ENCODE measurements at places on chromosomes 2 and 18.

- DNase-seq, result no peak
These were observed 51.4 kb downstream of the CRACDL start for GRCh38 chr2:98884658-98885057.

DNA sequence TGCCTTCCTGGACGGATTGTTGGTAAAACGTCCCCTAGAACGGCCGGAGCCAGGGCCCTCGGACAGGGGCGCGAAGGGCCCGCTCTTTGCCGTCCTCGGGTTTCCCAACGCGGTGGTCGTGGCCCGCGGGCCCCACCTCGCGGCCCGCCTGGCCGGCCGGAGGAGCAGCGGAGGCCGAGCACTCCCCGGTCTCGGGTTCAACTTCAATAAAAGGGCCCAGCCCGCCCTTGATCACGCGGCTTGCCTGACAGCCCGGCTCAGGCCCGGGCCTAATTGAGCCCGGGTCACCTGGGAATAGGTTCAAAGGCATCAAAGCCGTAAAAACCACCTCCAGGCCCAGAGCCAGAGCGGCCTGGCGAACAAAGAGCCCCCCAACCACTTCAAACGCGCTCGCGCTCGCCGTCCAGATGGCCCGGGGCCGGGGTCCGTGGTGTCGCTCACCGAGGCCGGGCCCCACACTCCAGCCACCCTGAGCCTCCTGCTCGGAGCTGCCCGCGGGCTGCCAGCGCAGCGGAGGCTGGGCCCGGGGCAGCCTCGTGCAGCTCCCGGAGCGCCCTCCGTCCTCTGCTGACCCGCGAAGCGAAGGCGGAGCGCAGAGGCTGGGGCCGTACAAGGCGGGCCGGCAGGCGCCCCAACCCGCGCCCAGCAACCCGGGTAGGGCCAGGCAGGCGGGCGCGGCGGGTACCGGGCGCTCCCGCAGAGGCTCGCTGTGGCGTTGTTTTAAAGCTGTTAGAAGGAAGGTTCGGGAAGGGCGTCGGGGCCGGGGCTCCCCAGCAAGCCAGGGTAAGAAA is 1.1 kb upstream of the TWIST2 start:
- no peak for DNase-seq

DNA sequence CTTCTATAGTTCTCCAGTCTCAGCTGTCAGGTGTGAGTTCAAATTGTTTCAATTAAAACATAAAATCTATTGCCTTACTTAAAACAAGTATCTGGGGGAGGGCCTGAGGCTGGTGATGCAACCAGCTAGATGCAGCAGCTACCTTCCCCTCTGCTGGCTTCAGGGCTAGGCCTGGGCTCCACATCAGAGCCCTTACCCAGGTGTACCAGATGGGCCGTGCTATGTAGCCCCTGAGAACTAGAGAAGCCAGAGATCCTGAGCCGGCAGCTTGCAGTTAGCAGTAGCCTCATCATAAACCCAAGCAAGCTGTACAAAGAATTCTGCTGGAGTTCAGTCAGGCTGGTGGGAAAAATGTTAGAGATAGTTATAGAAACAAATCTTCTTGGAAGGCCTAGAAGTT is 97.7 kb upstream of the ACAA2 start:
- DNase-seq, result no peak

- no peak for DNase-seq
These were observed 516.5 kb downstream of the XIRP2 start for GRCh38 chr2:167404627-167405284.

- DNase-seq, result no peak
These were observed 490.6 kb upstream of the HS6ST1 start for GRCh38 chr2:128809259-128809636.

DNA sequence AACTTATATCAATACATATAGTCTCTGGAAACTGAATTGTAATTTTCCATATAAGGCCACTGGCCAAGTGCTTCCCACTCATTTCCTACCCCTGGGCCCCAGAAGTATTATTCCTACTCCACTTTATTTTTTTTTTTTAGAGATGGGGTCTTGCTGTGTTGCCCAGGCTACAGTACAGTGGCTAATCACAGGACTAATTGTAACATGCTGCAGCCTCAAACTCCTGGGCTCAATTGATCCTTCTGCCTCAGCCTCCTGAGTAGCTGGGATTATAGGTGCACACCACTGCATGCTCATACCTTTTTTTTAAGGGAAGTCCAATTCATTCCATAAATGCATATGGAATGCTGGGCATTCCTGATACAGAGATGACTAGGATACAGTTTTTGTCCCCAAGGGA is 6.4 kb upstream of the CNNM4 start:
- DNase-seq, result no peak

DNA sequence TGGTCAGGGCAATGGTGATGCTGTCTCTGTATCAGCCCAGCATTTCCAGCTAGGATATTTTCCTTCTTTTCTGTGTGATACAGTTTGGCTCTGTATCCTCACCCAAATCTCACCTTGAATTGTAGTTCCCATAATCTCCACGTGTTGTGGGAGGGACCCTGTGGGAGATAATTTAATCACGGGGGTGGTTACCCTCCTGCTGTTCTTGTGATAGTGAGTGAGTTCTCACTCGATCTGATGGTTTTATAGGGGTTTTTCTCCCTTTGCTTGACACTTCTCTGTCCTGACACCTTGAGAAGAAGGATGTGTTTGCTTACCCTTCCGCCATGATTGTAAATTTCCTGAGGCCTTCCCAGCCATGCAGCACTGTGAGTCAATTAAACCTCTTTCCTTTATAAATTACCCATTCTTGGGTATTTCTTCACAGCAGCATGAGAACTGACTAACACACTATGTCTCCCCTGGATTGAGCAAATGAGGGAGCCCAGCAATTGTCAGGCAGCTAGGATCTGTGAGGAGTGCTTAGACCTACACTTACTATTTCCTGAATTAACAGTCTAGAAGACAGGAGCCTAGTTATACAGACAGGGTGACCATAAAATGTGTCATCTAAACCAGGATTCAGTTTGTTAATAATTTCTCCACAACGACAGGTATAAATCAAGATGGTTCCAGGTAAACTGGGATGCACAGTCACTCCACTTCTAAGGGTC is 6.0 kb downstream of the SCN2A start:
- no peak for DNase-seq

DNA sequence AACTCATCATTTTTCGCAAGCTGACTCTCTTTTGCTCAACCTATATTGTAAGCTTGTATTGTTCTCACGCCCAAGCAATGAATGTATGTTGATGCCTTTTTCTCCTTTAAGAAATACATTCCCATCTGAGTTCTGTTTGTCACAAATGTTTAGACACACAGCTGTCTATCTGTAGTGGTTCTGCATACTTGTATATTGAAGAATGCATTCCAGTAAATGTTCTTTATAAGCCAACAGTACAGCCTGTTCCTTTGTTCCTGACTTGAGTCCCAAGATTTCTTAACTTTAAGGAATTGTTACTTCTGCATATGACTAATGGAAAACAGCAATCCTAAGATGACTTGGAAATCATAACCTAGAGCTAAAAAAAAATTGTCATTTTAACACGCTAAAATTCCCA is 849.1 kb upstream of the POU3F3 start:
- no peak for DNase-seq

DNA sequence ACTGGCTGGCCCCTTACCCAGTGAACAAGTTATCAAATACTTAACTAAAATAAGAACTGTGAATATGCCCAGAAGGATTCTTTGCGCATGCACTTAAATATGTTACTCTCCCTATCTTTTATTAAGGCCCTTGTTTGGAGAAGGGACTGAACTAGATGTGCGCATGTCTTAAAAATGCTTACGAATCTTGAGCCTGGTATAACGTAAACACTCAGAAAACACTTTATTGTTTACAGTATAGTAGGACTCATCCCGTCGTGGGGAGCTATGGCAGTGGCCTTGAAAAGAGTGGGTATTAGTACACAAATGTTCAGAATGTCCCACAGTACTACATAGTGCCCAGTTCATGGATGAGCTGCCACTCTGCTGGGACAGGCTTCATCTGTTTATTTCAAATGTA is 75.9 kb upstream of the MAP4K3 start:
- no peak for DNase-seq

DNA sequence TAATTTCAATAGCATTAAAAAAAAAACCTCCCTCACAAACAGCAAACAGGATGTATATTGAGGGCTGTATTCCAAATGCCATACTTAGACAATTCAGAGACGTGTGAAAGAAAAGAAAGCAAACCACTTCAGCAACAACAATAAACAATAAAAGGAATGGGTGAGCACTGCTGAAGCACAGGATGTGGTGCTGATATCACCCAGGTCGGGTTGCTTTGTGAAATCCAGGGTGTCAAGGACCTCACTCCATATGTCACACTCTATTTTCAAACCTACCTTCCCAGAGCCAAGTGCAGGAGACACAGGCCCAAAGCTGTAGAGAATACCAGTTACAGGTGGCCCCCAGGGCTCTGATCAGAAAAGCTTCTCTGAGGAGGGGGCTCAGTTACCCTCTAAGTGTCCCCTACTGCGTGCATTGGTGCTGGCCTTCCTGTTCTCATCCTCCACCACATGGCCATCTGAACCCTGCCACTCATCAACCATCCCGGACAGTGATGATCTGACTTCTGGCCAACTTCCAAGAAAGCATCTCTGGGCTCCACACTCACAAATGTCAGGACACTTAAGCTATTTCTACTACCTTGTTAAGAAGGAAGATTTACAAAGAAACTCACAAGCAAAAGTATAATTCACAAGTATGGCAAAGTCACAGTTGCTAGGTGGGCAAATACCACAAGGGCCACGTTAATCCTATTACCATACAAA is 363.0 kb downstream of the SS18 start:
- no peak for DNase-seq

DNA sequence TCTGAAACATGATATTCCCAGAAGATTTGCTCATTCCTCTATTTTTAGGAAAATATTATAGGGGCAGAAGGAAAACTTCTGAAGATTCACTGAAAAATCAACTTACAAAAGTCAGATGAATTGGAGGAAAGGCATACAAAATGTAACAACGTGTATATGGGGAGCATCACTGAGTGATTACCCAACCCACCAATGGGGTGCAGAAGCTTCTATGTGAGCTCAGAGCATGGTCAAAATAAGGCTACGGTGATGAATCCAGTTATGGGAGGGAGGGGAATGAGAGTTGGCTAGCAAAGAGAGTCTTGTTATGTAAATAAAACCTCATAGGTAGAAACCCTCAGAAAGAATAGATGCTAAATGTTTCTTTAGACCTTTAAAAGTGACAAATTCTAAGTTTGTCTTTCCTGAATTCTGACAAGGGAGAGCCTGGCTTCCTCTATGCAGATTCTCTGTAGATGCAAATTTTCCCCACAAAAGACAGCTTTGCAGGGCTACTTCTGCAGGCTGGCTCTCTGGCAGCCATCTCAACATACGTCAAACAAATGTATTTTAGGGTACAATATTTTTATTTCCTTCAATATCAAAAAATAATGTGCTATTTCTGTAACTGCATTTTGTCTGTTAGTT is 171.4 kb upstream of the NDUFV2 start:
- no peak for DNase-seq

GRCh38 chr2:142504754-142505153 is 372.7 kb upstream of the KYNU start:
- no peak for DNase-seq

DNA sequence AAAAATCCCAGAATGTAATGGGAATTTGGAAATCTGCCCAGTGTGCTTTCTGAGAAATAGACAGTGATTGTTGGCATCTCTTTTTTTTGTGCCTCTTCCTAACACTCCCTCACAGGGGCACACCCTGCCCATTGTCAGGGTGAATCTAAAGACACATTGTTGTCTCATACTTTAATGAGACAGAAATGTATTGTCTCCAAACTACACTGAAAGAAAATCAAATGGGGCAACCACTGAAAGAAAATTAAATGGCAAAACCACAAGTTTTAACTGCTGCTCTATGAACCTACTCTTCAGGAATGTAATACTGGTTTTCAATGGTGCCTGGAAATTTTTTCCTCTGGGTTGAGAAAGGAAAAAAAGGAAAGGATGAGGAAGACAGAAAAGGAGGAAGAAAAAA is 43.2 kb upstream of the GLS start:
- no peak for DNase-seq

DNA sequence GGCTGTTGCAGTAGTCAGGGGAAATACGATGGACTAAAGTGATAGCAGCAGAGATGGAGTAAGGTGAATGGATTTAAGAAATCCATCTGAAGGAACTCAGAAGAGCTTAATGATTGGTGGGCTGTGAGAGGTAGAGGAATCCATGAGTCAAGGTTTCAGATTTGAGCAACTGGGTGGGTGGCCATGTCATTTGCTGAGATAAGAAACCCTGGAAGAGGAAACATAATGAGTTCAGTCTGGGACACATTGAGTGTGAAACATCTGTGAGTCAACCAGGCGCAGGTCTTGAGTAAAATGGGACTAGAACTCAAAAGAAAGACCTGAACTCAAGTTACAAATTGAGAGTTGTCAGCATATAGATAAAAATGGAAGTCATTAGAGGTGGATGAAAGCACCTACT is 19.7 kb upstream of the ASNSD1 start:
- no peak for DNase-seq

DNA sequence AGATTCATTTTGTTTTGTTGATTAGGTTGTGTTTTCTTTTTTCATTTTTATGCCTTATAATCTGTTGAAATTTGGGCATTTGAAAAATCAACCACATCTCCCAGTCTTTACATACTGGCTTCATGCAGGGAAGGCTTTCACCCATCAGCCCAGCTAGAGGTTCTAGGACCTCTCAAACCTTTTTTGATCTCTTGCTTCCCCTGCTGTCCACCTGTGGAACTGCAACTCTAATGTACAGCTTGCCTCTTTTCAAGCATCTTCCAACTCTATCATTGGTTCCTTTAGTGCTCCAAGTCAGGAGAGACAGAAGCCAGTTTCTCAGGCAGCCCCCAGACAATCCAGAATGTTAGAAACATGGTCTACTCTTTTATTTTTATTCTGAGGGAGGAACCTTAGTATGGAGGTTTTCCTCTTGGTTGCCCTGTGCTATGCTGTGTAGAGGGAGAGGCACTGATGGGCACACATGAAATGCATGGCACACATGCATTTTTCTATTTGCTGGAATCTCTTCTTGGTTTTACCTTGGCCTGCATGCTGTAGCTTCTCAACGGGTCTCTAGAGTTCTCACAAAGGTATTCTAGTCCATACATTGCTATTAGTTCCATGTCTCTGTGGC is 107.2 kb upstream of the L3MBTL4 start:
- no peak for DNase-seq

DNA sequence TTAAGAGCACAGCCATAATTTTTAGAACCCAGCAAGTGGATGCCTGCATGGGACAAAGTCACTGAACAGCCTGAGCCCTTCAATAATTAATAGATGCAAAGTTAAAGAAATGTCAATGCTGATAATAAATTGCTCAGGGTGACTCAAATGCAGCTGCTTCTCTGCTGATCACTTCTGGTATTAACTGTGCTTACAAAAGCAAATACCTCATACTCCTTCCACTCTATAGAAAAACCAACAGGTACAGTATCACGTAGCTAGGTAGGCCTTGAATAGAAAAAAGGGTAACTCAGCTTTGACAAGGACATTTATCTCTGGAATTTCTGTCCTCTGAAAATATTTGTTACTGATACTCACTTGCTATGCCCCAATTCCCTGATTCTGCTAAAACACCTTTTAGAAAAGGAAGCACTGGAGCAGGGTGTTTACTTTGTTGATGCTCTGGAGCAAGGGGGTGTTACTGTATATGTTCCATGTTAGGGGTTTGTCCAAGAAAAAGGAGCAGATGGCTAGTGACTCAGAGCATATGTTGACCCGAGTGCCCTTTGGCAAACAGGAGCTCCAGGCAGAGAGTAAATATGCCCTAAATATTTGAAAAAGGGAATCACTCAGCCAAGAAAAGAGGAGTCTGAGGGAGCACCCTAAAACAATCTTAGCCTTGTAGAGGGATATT is 59.1 kb upstream of the RTN4 start:
- DNase-seq, result no peak

GRCh38 chr2:128313091-128313836 is 5.4 kb downstream of the HS6ST1 start:
- peak; percentile 23 for DNase-seq

GRCh38 chr2:152171718-152172117 is 3.8 kb downstream of the STAM2 start:
- no peak for DNase-seq

All from femur (tissue), 1 donor.